Occipital lobe (tissue), 3 donors: ENCODE measurements at places on chromosomes 5 and 9. TPM values are rescaled to one million over a fixed set of nuclear protein-coding genes. Genes with fewer than 3 reads are reported as not detected.

DNA sequence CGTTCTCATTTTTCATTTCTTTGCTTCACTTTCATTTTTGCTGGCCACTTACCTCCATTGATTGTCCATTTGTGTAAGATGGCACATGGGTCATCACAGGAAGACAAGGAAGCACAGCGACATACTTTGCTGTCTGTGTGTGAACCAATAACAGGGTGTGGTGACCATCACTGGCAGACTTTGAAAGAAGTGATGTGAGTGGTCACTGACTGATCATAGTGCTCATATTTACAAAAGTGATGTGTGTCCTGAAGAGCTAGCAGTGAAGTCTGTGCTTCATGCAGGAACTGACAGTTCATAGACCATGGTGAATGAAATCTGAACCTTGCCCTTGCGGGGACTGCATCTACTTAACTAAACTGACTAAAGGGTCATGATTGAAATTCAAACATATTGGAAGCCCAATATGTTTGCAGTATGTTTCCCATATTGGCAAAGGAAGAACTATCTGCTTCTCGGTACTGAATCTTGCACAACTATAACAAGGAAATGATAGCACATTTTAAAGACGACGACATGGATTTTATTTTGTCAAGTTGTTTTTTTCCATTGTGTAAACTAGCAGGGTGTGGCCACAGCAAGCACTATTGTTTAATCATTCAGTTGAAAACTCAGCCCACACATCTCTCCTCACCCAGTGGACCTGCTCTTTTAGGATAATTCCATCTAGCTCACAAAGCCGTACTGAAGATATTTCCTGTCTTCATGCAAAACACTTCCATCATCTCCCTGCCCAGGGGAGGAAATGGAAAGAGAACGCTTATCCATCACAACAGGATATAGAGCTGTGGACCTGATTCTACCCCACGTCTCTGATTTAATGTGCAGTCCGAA, 232.0 kb upstream of the ANKRD55 start:
- DNase-seq = no peak

DNA sequence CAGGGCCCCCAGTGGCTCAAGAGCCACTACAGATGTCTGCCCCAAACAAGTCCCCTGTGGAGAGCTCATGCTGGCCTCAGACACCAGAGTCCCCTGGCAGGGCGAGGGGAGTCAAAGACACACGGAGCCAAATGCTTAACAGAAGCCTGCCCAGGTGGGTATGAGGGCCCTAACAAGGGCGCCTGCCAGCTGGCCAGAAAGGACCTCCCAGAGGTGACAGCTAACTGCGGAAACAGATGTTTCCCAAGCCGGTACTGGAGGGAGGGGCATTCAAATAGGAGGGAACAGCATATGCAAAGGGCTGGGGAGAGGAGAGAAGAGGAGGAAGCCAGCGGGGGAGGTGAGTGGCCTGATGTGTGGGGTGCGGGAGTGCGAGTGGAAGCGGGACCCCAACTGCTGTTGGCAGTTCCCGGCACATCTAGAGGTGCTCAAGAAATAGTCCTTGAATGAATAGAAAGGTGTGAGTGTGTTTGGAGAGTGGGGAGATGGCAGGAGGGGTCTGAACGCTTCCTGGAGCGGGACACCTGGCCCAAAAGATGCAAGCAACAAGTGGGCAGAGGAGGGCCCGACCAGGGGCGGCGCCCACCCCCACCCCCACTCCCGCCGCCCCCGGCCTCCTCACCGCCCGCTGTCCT, 824 bp downstream of the MXD3 start:
- DNase-seq = no peak

GRCh38 chr9:966870-967269, 9.6 kb upstream of the DMRT3 start:
- no peak for DNase-seq

- DNase-seq = no peak
Measured at GRCh38 chr9:124812441-124812876, 35.5 kb downstream of the OLFML2A start.

- no peak for DNase-seq
Measured at GRCh38 chr5:68424799-68425537, 209.4 kb downstream of the PIK3R1 start.

- no peak for DNase-seq
Measured at GRCh38 chr9:114824110-114824509, 18.3 kb upstream of the TNFSF15 start.

GRCh38 chr9:96253059-96253696, 48.8 kb downstream of the HSD17B3 start:
- no peak for DNase-seq

GRCh38 chr5:88539693-88540365, 271.2 kb upstream of the TMEM161B start:
- no peak for DNase-seq

DNA sequence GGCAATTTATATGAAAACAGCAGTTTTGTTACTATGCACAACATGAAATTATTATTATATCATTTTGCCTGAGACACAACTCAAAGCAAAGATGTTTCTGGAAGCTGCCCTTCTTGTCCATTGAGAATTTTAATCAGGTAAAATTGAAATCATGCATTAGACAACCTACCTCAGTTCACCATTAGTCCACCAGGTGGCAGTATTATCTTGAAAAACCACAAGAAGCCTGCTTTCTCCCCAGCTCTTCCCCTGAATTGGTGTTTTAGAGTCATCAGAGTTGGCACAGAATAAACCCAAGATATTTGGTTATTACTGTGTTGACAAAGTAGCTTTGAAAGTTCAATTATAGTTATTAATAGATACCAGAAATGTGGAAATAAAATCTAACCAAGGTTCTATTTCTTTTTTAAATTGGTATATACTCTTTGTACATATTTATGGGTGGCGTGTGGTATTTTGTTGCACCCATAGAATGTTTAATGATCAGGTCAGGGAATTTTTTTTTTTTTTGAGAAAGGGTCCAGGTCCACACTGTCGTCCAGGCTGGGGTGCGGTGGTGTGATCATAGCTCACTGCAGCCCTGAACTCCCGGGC, 25.7 kb downstream of the UTP15 start:
- no peak for DNase-seq

DNA sequence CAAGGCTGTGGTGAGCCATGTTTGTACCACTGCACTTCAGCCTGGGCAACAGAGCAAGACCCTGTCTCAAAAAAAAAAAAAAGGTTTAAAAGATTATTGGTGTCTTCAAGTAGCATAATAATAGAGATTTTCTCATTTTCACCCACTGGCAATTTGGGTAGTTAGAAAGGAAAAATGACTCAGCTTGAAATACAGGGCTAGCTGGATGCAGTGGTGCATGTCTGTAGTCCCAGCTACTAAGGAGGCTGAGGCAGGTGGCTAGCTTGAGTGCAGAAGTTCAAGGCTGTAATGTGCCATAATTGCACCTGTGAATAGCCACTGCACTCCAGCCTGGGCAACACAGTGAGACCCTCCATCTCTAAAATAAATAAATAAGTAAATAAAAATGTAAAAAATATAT, 111.1 kb downstream of the ARRDC3 start:
- DNase-seq = no peak

DNA sequence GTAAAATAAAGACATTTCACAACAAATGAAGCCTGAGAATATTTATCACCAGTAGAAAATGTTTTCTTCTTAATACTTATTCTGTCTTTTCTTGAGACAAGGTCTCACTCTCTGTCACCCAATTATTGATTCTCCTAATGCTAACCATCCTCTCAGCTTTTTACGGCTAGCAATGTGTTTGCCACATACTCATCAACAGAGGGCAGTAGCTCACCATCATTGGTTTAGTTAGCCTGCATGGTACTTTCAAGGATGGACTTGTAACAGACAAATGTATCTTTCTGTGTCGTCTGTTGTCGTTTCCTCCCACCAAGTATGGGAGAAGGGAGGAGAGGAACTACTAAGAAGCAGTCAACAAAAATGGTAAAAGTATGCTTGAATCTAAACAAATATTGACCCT, 5.9 kb upstream of the ACO1 start:
- no peak for DNase-seq

GRCh38 chr5:149760854-149761187, 30.7 kb downstream of the PPARGC1B start:
- DNase-seq = no peak

DNA sequence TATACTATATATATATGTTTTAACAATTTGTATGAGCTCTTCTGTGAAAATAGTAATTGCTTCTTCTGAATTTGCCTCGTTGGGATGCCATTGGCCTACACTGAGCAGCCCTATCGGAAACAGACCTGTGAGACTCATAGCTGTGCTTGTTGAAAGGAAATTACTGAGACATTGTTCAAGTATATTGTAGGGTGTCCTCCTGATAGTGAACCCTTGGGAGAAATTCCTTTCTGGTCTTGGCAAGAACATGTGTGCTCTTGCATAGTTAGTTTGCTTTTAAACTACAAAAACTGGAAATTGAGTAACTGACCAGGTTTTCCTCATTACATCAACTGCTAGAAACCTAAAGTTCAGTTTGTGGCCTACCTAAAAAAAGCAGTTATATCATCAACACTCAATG, 160.9 kb downstream of the LURAP1L start:
- DNase-seq = no peak

DNA sequence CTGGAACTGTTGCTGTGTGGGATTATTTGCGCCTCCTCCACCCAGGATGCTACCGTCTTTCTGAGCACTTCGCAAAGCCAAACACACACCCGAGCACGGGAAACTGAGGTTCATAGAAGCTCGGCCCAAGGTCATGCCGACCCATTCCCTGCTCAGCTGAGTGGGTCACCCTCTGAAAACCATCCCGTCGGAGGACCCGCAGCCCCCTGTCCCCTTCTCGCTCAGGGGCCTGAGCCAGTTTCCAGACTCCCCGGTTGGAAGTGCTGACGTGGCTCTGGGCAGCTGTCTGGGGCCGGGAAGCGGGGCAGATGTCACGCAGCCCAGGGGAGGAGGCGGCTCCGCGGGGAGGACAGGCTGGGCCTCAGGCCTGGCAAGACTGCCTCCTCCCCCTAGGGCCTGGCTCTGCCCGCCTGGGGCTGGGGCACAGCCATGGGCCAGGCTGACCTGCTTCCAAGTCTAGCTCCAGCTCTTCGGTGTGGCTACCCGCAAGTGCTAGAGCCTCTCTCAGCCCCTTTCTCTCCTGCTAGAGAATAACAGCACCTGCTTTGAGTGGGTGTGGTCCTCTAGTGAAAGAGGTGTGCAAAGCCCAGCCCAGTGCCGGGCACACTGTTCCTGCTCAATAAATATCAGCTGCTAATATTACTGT, 9.9 kb upstream of the CXXC5 start:
- DNase-seq = peak; percentile 73

GRCh38 chr5:4700069-4700468, 440.1 kb upstream of the ADAMTS16 start:
- peak; percentile 44 for DNase-seq

- DNase-seq = peak; percentile 35
Measured at GRCh38 chr9:136373300-136374182, at the start of gene CARD9. Gene CARD9, minus strand, starts transcription at chr9:136373669. Its CDS starts 1,591 bp downstream, at chr9:136372078.

DNA sequence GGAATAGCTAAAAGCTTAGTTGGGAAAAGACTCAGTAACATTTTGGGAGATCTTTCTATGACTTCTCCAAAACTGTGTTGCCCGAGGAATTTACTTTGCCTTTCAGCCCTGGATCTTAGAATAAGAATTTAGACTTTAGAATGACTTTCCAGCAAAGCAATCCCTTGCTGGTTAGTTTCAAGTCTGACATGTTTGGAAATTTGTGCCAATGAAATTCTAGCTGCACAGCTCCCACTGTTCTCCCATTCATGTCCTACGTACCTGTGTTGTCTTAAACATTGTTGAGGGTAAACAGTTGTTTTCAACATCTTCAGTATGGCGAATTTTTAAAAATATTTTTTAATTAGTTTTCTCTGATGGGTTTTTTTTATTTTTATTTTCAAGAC, 111.4 kb downstream of the CCDC192 start:
- no peak for DNase-seq

GRCh38 chr5:89397096-89397495, 514.1 kb upstream of the MEF2C start:
- DNase-seq = no peak

DNA sequence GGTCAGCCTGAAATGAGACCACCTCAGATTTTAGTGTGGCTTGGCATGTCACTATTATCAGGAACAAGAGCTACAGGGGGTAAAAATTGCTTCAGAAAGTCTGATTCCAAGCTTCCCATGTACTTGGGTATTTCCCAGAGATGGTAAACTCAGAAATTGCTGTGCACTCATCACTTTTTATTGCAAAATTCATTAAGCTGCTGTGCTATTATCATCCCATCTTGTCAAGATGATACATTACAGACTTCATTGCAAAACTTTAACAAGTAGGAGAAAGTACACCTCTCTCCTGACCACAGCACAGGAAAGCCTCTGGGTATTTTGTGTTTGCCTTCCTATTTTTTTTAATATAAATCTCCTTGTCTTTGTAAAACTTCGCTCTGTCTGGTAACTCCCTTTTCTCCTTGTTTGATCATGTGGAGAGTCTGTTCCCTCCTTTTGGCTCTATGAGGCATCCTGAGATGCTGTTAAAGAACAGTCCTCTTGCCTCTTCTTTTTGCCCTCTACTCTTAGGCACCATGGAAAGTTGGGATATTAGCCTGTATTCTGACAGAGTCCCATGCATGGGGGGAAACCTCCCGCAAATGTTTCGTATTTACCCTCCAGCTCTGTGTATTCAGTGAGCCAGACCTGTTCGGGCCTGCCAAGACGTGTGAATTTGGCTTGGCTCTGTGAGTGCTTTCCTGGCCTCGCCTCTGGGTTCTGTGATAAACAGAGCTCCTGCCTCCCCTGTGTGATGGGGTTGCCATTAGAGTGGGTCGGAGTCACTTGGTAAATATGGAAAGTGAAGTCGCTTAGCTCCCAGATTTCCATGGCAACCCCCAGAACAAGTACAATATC, 260.7 kb downstream of the NR3C1 start:
- DNase-seq = peak; percentile 76

GRCh38 chr5:39505791-39506190, 81.0 kb upstream of the DAB2 start:
- no peak for DNase-seq

DNA sequence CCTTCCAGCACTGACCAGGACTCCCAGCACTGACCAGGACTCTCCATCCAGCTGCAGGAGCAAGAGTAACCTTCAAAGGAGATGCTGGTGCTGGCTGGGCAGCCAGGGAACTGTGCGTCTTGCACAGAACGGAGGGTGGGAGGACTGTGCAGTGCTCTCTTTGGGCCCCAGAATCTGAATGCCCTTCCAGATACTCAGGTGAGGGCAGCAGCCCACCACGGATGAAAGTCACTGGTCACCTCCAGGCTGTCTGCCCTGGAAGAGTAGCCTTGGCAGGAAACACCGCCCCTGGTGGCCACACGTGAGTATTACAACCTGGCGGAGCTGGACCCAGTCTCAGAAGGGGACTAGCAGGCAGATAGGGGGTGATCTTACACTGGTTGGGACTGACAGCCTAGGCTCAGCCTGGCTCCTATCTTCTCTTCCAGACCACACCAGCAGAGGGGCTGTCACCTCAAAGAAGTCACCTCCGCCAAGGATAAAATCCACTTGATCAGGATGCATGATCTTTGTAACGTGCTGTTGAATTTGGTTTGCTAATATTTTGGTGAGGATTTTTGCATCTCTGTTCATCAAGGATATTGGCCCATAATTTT, 4.8 kb upstream of the SARDH start:
- DNase-seq = peak; percentile 52

GRCh38 chr9:72509053-72509452, 12.4 kb upstream of the TMC1 start:
- no peak for DNase-seq

- DNase-seq = no peak
Measured at GRCh38 chr5:86546582-86546981, 71.2 kb upstream of the COX7C start.

The RNF183 gene
- not detected for total RNA-seq

The OR1L4 gene
- total RNA-seq = not detected

The COL23A1 gene
- total RNA-seq = 0.16 TPM

The OR1Q1 gene
- total RNA-seq = not detected

The KIF20A gene
- total RNA-seq = 4.1 TPM

The RAD23B gene
- total RNA-seq = 102 TPM

The BAAT gene
- 0.31 TPM for total RNA-seq

The ACTBL2 gene
- total RNA-seq = not detected

The SNCAIP gene
- total RNA-seq = 48.2 TPM

The RGS14 gene
- total RNA-seq = 4.4 TPM

The GPR150 gene
- not detected for total RNA-seq
